ENCODE measurements at places on chromosomes 1 and 21. TPM values are rescaled to one million over a fixed set of nuclear protein-coding genes. Genes with fewer than 3 reads are reported as not detected.

DNA sequence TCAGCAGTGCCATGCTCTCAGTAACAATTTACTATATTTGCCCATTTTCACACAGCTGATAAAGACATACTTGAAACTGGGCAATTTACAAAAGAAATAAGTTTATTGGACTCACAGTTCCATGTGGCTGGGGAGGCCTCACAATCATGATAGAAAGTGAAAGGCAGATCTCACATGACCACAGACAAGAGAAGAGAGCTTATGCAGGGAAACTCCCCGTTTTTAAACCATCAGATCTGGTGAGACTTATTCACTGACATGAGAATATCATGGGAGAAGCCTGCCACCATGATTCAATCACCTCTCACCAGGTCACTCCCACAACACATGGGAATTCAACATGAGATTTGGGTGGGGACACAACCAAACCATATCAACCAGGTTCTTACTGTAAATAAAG is 112.1 kb upstream of the C1orf87 start:
- H3K27ac ChIP-seq: no peak overlapping the region
- H3K27me3 ChIP-seq: no peaks in the 10 kb centered on the region
- H3K4me3 ChIP-seq: no peak overlapping the region
- no peak for DNase-seq
- H3K36me3 ChIP-seq: no peaks in the 10 kb centered on the region
- H3K4me1 ChIP-seq: no peaks in the 10 kb centered on the region

- no peaks in the 10 kb centered on the region for H3K36me3 ChIP-seq
- H3K27ac ChIP-seq: no peak overlapping the region
- H3K4me1 ChIP-seq: no peaks in the 10 kb centered on the region
- no peaks in the 10 kb centered on the region for H3K27me3 ChIP-seq
Measured at GRCh38 chr1:47682198-47682597, 244.4 kb downstream of the FOXD2 start.

- no peak overlapping the region for H3K4me3 ChIP-seq
- no peak overlapping the region for H3K27ac ChIP-seq
- no peaks in the 10 kb centered on the region for H3K4me1 ChIP-seq
- H3K36me3 ChIP-seq: no peaks in the 10 kb centered on the region
Measured at GRCh38 chr1:201360486-201360885, 17.0 kb downstream of the TNNT2 start.

DNA sequence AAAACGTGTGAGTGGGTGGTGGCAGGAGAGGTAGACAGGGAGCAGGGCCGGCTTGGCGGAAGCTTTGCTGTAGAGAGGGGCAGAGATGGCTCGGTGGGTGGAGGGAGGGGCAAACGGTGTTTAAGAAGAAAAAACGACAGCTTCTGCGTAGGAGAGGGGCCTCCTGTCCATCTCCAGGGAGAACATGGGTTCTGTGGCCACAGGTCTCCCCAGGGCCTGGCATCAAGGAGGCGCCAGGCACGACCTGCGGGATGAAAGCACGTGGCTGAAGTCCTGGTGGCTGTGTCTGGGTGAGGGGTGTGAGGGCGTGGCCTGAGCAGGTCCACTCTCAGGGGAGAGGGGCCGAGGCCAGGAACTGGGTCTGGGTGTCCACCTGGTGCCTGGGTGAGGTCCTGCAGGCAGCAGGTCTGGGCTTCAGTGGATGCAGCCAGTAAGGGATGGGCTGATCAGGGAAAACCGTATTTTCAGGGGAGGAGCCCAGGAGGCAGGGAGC is 940 bp upstream of the PRKCZ start:
- H3K4me1 ChIP-seq: peaks cover 4% of the 10 kb centered on the region
- peaks cover 32% of the 10 kb centered on the region for H3K27me3 ChIP-seq
- H3K27ac ChIP-seq: no peak overlapping the region
- no peaks in the 10 kb centered on the region for H3K36me3 ChIP-seq
- H3K4me3 ChIP-seq: no peak overlapping the region

GRCh38 chr1:108046026-108046425 is 81.0 kb upstream of the VAV3 start:
- H3K27ac ChIP-seq: no peak overlapping the region
- DNase-seq: no peak
- 0 out of 2 replicates have a peak, but pooled peaks cover 6% of the 10 kb centered on the region for H3K27me3 ChIP-seq
- no peak overlapping the region for H3K4me3 ChIP-seq

DNA sequence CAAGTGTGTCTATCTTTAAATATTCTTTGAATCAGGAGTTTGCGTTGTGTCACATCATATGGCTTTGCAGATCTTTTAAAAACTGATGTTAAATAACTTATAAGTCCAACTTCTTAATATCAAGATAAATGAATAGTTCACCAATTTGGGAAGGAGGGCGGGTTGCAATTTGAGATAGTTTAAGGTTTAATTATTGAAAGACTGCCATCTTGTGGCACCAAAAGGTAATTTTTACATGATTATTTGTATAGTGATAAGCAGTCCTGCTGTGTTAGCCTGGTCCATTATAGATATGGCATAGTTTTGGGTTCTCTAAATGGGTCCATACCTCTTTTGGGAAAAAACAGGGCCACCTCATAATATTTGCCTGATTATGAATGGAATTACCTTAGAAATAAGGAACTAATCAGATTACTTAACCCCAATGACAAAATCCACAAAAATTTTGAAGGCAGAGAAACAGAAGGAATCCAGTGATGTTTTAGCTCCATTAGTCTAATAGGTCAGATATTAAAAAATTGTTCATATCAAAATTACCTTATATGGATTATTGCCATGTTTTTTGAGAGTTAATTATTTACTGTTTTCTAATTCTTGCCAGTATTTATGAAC is 64.3 kb downstream of the PRKAA2 start:
- peak; percentile 64 for DNase-seq
- peaks cover 21% of the 10 kb centered on the region for H3K4me1 ChIP-seq
- H3K27ac ChIP-seq: no peak overlapping the region
- H3K4me3 ChIP-seq: no peak overlapping the region

The TMEM240 gene
- 3.3 TPM for total RNA-seq

The ACOT7 gene
- 20.0 TPM for total RNA-seq

The MROH9 gene
- total RNA-seq: not detected
